ENCODE measurements at places on chromosomes 5 and 9.

DNA sequence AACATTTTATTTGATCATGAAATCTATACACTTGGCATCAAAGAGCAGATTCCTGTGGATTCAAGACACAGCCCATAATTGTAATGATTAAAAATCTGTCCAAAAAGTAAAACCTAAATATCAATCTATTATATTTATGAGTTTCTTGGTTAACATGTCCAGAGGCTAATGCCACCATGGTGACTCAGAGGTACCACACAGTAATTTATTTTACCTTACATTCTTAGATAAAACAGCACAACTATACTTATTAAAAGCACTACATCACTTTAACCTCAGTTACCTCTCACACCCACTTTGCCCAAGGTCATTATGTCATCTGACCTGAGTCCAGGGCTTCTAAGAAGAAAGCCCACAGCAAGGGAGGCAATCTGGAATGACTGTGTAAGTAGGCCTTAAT is 519.2 kb downstream of the RASEF start:
- DNase-seq = peak; percentile 8

DNA sequence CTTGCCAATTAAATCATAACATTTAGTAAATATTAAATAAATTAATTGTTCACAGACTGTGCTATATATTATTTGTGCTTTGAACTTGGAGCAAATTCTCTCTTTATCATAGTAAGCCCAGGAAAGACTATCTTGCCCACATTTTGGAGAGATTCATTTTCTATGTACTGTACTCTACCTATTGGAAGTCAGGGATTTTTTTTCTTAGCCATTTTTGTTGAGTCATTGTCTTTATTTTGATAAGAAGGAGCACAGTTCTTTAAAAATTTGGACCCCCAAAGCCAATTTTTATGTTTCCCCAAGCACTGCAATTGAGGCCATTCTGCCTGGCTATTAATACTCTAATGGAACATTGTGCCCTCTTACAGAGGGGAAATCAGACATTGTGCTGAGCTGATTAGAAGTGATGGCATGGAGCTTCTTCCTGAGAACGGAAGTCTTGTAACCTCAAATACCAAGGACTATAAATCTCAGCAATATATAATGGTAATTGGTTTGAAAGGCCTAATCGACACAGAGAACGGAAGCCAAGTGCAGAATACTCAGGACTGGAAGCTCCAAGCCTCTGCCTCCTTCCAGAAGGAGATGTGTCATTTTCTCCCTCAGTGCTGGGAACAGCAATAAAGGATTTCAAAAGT is 188.8 kb upstream of the PAPPA start:
- no peak for DNase-seq

- DNase-seq = no peak
These were observed 218.2 kb downstream of the GNA14 start for GRCh38 chr9:77429928-77430327.

GRCh38 chr5:173567548-173567947 is 48.9 kb downstream of the BOD1 start:
- peak; percentile 44 for DNase-seq

- DNase-seq = no peak
These were observed 603.8 kb downstream of the TLE4 start for GRCh38 chr9:80175286-80176150.

DNA sequence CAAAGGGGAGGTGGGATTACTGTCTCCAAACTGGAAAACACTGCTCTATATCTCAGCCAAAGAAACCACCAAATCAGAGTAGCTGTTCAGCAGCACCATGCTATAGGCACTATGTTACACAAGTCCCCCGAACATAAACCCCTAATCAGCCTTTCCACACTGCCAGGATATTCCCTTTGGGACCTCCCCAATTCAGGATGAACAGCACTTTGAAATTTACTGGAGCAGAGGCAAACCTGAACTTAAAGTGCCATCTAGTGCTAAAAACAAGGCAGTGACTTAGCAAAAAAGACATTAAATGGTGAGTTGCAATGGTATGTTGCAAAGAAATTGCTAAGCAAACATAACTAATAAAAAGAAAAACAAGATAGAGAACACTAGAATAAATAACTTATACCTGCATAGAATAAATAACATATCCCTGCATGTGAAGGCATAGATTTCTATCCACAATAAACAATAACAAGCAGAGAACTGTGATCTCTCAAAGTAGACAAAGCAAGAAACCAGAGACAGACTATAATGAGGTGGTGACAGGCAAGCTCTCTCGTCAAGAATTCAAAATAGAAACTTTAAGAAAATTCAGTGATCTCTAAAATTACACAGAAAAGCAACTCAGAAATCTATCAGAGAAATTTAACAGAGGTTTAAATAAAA is 584.4 kb upstream of the ACO1 start:
- no peak for DNase-seq

DNA sequence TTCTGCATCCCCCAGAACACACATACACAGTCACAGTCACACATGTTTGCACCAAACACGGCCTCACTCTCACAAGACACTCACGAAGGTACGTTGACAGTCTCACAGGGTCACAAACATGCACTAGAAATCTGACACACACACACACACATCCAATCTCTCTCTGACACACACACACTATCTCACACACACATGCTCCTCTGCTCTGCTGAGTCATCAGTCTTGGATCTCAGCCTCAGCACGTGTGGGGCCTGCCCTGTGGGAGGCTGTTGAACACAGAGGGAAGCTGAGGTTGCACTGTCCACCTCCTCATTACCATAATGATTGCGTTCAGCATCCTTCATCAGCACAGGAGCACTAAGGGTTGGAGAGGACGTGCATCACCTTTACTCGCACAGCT is 188.8 kb downstream of the MTRR start:
- DNase-seq = no peak

DNA sequence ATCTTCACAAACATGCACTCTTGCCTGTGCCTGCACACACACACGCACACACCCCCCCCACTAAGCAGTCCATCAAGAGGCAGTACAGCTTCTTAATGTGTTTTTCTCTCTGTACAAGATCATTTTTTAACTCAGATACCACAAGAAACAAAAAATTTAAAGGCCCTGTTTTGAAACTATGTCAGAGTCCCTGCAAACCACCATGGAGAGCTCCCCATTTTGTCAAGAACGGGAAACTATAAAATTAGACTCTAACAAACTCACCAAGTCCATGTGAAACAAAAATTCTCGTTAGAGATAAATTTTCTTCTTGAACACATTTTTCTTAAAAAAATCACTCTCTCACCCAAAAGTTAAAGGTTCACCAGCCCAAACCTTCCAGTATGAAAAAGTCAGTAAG is 86.3 kb downstream of the ELAVL2 start:
- DNase-seq = no peak

DNA sequence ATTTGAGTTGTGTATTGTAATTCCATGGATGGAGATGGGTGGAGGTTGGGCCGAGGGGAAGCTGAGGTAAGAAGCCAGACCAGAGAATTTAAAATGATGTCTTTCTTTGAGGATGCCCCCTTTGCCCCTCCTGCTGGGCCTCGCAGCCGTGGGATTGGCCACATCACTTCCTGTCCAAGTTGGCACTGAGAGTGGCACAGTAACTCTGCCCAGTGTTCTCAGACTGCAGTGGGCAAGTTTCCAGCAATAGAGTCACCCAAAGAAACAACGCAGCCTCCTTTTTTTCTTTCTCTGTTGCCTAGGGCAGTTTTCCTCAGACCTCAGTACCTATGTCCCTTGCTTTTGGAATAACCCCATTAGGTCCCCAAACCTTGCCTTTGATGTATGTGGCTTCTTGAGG is 306.6 kb upstream of the DMRT1 start:
- DNase-seq = no peak

DNA sequence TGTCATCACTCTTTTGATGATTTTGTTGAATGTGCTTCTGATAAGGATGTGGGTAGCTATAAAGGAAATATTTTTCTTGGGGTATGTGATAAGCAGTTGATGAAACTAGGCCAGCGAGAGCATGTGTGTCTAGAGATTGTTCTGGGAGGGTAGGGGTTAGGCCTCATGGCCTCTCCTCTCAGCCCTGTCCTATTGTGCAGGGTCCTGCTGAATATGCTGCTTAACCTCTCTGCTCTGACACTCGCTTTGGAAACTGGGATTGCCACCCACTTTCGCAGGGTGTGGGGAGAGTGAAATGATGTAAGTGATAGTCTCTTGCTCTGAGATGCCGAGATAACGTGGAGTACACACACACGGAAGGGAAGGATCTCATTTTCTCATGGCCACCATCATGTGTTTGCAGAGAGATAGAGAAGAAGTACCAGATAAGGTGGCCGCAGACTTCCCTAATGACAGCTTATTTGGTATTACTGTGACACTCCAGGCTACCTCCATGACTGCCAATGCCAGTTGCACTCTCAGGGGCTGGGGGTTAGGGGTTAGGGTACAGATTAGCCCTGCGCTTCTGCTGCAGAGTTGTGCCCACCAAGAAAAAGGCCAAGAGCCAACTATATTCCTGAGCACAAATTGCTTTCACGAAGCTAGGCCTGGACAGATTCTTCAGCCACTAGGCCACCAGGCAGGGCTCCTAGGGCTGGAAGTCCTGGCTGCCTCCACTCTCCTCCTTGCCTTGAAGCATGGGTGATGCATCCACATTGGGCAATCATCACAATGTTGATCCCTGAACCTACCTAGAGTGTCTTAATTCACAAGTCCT is 25.2 kb upstream of the TNFAIP8 start:
- no peak for DNase-seq

DNA sequence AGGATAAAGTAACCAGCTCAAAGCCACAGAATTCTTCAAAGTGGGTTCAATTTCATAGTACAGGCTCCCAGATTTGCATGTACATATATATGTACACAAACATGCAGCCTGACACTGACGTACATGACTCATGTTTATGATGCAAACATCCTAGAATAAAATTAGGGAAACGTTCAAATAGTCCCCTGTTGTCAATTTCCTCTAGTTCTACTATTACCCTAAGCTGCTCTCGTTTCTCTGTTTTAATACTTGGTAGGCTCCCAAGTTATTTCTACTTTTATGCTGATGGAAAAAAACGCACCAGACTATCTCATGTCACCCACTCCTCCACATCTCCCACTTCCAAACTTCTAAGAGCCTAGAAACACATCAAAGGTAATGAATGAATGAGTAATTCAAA is 229.7 kb downstream of the EPB41L4A start:
- no peak for DNase-seq

- no peak for DNase-seq
These were observed 141.2 kb downstream of the ACER2 start for GRCh38 chr9:19550009-19550408.

DNA sequence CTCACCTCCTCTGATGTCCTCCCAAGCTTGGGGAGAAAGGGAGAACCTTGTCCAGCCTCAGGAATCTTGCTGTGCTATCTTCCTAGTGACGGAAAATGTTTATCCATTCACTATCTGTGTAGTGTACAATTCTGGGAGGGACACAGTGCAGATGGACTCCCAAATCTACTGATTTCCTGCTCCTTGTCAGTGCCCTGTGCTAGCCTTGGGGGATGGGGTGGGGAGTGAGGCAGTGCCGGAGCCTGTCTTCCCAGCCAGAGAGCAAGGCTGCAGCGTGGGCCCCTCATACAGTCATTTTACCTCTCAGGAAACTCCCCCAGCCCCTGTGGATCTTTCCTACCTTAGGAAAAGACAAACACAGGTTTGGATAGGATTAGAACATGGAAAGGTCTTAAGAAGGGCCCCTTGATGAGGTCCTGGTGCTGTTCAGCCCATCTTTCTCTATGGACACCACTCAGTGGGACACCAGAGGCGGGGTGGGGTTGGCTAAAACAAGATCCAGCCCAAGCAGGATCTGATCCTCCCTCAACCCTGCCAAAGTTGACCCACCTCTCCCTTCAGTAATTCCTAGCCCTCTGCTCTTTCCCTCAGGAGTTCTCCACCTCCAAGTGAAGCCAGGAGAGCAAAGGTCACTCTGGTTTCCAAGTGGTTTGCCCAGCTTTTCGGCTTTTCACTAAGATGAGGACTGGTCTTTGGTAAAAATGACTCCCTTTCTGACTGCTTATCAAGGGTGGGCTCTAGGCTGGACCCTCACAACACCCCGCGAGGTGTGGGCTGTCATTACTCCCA is 3.4 kb downstream of the DOLK start:
- no peak for DNase-seq

DNA sequence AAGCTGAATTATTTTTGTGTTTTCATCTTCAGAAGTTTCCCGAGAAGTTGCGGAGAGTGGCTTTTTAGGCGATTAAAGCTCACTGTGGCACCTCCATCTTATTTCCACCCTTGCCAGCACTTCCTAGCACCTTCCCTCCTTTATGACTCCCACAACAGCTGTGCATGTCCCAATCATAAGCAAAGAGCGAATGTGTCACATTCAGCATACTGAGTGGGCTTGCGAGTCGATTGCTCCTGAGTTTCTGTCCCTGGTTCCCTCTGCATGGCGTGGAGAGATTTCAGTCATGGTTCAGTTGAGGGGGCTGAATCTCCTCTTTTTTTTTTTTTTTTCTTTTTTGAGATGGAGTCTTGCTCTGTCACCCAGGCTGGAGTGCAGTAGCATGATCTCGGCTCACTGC is 144.9 kb downstream of the ARHGAP26 start:
- DNase-seq = no peak

DNA sequence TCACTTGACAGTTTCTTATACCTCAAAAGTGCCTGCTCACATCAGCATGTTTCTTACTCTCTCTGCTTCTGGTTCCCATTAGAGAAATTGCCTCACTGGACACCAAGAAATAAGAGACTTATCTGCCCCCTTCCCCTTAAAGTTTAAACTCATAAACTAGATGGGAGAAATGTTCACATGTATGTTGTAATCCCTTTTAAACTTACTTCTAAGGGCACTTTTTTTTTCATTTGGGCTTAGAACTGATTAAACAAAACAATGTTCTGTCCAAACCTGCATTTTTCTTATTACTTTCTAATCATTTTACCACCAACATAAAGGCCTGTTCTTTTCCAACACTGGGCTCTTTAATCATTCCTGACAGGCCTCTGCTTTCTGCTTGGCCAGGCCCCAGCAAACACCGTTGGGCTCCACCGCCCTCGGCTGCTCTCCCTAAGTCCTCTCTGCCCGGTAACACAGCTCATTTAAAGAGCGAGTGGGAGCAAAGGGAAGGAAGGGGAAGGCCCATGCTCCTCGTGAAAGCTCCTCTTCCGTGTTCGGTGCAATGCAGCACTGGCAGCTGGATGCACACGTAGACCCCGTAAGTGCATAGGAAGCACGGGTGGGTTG is 53.4 kb downstream of the ROR2 start:
- DNase-seq = no peak

DNA sequence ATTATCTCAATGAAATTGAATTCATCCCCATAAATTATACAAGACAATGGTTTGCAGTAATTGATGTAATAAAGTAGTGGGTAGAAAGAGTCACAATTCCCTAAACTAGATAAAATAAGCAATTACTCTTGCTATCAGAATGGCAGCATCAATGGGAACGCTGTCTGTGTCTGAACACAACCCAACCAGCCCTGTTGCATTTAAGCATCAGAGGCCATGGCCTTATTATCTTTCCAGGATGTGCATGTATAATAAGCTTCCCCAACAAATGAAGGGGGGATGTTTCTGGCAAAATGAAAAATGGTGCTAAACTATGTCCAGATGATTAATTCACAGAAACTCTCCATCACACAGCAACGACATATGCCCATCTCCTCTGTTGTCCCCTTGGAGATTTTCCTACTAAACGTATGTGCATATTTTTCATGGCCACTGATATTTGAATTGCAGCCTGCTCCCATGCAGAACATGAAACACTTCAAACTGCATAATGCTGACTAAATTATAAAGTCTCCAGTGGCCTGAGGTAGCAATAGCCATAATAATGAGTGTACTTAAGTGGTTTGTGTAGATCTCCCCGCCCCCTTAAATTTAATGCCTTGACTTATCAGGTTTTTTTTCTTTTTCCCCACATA is 306.9 kb upstream of the ADAMTS16 start:
- no peak for DNase-seq

GRCh38 chr5:113480243-113480642 is 8.0 kb downstream of the MCC start:
- no peak for DNase-seq
